Tibial artery (tissue), 4 donors: ENCODE measurements at places on chromosomes 1 and 21.

DNA sequence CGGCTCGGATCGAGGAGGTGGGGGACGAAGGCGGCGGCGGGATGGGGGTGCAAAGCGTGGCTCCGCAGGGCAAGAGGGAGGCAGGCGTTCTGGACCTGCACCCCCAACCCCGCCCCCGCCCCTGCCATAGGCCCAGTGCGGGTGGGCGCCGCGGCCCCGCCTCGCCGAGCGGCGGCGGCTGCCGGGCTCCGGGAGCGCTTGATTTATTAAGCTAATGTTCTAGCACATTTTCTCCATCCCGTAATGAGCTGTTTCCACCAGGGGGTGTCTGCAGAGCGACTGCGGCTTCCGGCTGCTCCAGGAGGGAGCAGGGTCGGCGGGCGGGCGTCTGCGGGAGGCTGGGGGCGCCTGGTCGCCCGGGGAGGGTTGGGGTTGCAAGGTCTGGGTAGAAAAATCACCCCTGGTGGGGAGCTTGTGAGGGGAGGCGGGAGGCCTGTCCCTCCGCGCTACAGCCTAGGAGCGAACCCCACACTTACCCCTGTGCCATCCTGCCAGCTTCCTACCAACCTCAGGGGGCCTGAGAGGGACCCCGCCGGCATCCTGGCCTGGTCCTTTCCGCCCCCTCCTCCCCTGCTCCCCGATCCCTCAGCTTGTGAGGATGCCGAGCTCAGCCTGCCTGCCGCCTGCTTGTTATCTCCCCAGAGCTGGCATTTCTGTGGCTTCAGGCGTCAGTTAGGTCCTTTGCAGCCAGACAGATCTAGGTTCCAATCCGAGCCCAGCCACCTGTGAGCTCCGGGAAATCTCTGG is 48.5 kb upstream of the ACOT11 start:
- peaks cover 12% of the 10 kb centered on the region for H3K4me1 ChIP-seq

DNA sequence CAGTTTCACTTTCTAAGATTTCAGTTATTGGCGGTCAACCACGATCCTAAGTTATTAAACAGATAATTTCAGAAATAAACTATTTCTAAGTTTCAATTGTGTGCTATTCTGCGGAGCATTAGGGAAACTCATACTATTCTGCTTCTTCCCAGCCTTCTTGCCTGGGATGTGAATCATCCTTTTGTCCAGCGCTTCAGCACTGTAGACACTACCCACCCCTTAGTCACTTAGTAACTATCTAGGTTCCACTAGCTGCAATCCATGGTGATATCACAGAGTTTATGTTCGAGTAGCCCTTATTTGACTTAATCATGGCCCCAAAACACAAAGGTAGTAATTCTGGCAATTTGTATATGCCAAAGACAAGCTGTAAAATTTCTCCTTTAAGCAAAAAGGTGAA is 279.9 kb upstream of the ADAMTS5 start:
- H3K4me1 ChIP-seq = peaks cover 4% of the 10 kb centered on the region
- no peaks in the 10 kb centered on the region for H3K36me3 ChIP-seq
- no peak overlapping the region for H3K4me3 ChIP-seq
- no peak for DNase-seq
- no peaks in the 10 kb centered on the region for H3K27me3 ChIP-seq

DNA sequence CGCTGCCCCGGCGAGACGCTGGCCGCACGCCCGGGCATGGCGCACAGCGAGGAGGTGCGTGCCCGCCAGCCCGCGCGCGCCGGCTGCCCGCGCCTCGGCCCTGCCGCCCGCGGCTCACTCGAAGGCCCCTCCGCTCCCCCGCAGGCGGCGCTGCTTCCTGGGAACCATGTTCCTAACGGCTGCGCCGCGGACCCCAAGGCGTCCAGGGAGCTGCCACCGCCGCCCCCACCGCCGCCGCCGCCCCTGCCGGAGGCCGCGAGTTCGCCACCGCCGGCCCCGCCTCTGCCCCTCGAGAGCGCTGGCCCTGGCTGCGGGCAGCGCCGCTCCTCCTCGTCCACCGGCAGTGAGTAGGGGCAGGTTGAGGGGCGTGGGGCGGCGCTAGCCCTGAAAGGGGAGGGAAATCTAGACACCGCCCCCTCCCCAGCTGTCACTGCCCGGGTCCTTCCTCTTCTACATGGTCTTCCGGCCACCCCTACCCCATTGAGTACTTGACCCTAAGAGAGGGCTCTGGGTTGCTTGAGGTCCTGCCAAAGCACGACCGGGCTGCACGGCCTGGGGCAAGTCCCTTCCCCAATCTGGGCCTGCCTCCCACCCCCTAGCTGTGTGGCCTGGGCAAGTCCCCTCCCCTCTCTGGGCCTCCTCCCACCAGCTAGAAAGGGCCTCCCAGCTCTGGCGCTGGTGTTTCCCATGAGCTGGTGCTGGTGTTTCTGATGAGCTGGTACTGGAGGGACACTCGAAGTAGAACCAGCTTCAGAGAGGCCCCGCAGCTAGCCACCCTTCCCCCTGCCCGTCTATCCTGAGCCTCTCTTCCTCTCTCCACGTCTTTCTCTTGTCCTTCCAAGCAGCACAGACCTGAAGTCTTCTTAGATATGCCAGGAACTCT is 17.0 kb downstream of the TNFRSF25 start:
- no peaks in the 10 kb centered on the region for H3K36me3 ChIP-seq
- peaks cover 25% of the 10 kb centered on the region for H3K4me1 ChIP-seq
- DNase-seq = no peak
- peaks cover 84% of the 10 kb centered on the region for H3K27me3 ChIP-seq
- H3K27ac ChIP-seq = no peak overlapping the region
- H3K4me3 ChIP-seq = peak overlapping the region; percentile 10

DNA sequence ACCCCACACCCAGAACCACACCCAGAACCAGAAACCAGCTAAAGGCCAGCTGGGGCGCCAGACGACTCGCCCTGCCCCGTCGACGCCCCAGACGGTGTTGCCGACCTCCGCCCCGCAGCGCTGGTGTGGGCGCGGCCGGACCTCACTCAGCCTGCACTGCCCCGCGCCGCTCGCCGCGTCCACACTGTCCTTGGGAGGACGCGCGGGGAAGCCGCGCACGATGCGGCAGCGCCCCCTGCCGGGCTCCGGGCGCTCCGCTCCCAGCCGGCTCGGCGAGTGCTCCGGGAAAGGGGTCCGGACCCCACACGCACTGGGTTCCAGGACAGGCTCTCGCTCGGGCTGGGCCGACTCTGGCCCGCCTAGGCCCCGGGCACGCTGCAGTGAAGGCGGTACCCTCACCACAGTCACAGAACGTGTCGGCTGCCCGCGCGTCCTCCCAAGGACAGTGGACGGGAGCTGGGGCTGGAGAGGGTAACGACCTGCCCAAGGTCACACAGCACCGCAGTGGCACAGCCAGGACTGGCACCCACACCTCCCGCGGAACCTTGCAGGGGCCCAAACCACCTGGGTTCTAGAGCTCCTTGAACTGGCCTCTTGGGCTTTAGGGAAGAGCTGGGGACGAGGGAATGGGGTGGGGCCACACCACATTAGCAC is 90.2 kb downstream of the DMRTA2 start:
- no peaks in the 10 kb centered on the region for H3K36me3 ChIP-seq
- peaks cover 13% of the 10 kb centered on the region for H3K4me1 ChIP-seq
- no peak for DNase-seq
- H3K27ac ChIP-seq = no peak overlapping the region

GRCh38 chr1:107276247-107276646 is 135.4 kb downstream of the NTNG1 start:
- no peaks in the 10 kb centered on the region for H3K36me3 ChIP-seq
- H3K4me3 ChIP-seq = no peak overlapping the region
- no peak for DNase-seq
- H3K4me1 ChIP-seq = no peaks in the 10 kb centered on the region

DNA sequence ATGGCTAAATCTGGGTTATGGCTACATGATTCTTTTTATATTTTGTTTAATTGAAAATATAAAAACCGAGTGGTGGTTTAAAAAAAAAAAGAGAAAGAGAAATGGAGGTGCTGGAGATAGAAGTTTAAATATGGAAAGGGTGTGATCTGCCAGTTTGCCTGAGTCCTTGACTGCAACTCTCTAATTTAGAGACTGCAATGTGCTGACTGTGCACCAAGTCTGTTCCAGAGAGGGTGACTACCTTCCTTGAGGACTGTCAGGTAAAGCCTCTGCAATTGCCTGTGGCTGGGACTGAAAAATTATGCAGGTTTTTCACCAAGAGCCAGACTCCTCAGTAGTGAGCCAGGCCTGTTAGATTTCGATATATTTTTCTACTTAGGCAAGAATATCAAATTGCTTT is 1326.3 kb downstream of the BRINP3 start:
- H3K4me1 ChIP-seq = no peaks in the 10 kb centered on the region
- H3K36me3 ChIP-seq = no peaks in the 10 kb centered on the region
- no peak overlapping the region for H3K27ac ChIP-seq
- no peak for DNase-seq

- no peaks in the 10 kb centered on the region for H3K36me3 ChIP-seq
- H3K27me3 ChIP-seq = no peaks in the 10 kb centered on the region
- H3K27ac ChIP-seq = no peak overlapping the region
- no peak overlapping the region for H3K4me3 ChIP-seq
- DNase-seq = no peak
Measured at GRCh38 chr1:119125874-119126273, 14.6 kb downstream of the WARS2 start.

- H3K27me3 ChIP-seq = no peaks in the 10 kb centered on the region
- no peaks in the 10 kb centered on the region for H3K36me3 ChIP-seq
- H3K4me1 ChIP-seq = no peaks in the 10 kb centered on the region
Measured at GRCh38 chr1:232568331-232568852, 61.5 kb downstream of the SIPA1L2 start.

DNA sequence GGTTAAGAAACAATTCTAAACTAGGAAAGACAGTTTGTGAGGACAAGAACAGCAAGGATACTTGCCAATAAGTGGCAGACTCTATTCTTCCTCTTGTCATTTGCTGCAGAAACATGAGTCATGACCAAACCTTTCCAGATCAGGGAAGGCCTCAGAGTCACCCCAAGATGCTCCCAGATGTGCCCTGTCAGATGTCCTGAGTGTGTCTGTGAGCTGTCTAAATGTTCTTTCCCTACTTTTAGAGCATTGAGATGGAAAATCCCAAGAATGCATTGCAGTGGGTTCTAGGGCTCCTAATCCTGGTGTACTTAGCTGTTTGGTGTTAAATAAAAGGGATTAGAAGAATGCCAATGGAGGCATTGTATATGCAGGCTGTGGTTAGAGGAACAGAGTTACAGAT is 57.5 kb upstream of the KIAA0040 start:
- no peaks in the 10 kb centered on the region for H3K4me1 ChIP-seq
- no peaks in the 10 kb centered on the region for H3K27me3 ChIP-seq
- H3K36me3 ChIP-seq = no peaks in the 10 kb centered on the region
- H3K4me3 ChIP-seq = no peak overlapping the region
- H3K27ac ChIP-seq = no peak overlapping the region

GRCh38 chr1:240193679-240194078 is 102.0 kb downstream of the FMN2 start:
- H3K4me1 ChIP-seq = no peaks in the 10 kb centered on the region
- H3K27ac ChIP-seq = no peak overlapping the region
- no peaks in the 10 kb centered on the region for H3K36me3 ChIP-seq
- H3K4me3 ChIP-seq = no peak overlapping the region
- no peaks in the 10 kb centered on the region for H3K27me3 ChIP-seq
- no peak for DNase-seq

DNA sequence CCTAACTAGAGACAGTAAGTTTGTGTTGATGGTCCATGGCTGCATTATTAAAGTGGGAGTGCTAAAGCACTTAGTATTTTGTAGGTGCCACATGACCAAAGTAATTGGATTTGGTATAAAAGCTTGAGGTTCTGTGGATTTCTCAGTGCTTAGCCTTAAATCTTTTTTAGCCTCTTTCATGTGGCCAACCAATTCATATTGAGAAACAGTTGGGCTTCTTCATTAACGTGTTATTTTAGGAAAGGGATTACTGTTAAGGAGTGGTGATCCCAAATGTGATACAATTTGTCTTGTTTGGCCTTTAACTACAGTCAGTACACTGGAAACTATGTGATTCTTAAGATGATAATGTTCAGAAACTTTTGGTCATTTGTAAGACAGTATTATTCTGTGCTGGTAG is 25.5 kb downstream of the MAN1A2 start:
- no peak overlapping the region for H3K27ac ChIP-seq
- H3K4me3 ChIP-seq = no peak overlapping the region
- no peaks in the 10 kb centered on the region for H3K4me1 ChIP-seq
- H3K36me3 ChIP-seq = no peaks in the 10 kb centered on the region
- DNase-seq = no peak

- H3K27me3 ChIP-seq = peaks cover 2% of the 10 kb centered on the region
- no peak for DNase-seq
- H3K36me3 ChIP-seq = no peaks in the 10 kb centered on the region
- no peaks in the 10 kb centered on the region for H3K4me1 ChIP-seq
- H3K27ac ChIP-seq = no peak overlapping the region
Measured at GRCh38 chr1:209223791-209224190, 359.7 kb upstream of the CAMK1G start.

DNA sequence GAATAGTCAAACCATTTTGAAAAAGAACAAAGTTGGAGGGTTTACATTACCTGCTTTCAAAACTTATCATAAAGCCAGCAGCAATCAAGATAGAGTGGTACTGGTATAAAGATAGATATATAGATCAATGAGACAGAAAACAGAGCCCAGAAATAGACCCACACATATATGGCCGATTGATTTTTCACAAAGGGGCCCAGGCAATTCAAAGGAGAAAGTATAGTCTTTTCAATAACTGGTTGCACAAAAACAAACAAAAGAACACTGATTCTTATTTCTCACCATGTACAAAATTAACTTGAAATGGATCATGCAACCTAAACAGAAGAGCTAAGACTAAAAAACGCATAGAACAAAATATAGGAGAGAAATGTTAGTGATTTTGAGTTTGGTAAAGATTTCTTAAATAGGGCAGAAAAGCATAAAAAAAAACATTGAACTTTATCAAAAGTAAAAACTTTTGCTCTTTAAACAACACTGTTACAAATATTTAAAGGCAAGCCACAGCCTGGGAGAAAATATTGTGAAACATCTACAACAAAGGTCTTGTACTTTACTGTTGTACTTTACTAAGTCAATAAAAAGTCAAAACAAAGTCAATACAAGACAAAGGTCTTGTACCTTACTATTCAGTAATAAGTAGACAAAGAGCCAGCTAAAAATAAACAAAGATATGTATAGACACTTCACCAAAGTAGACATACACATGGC is 50.2 kb downstream of the ST3GAL3 start:
- H3K27me3 ChIP-seq = no peaks in the 10 kb centered on the region
- no peak overlapping the region for H3K27ac ChIP-seq
- H3K4me1 ChIP-seq = no peaks in the 10 kb centered on the region
- H3K4me3 ChIP-seq = no peak overlapping the region
- no peaks in the 10 kb centered on the region for H3K36me3 ChIP-seq
- DNase-seq = no peak

DNA sequence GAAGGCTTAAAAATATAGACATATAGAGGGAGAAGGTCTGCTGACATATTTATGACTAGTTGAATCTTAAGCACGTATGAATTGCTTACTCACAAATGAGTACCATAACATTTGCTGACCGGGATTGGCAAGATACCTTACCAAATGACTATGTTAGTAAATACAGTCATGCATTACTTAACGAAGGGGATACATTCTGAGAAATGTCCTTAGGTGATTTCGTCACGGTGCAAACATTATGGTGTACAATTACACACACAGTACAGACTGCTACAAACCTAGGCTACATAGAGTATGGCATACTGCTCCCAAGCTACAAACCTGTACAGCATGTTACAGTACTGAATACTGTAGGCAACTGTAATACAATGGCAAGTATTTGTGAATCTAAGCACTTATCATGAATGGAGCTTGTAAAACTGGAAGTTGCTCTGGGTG is 19.4 kb upstream of the UBE2U start:
- no peak overlapping the region for H3K4me3 ChIP-seq
- H3K27ac ChIP-seq = no peak overlapping the region
- H3K4me1 ChIP-seq = peaks cover 7% of the 10 kb centered on the region
- DNase-seq = no peak
- H3K27me3 ChIP-seq = no peaks in the 10 kb centered on the region
